CD4-positive, alpha-beta memory T cell (primary cell): ENCODE measurements at places on chromosomes 3 and 15. TPM values are rescaled to one million over a fixed set of nuclear protein-coding genes. Genes with fewer than 3 reads are reported as not detected.

GRCh38 chr3:16377847-16378302 lies 112.9 kb downstream of the OXNAD1 start:
- H3K27me3 ChIP-seq: no peaks in the 10 kb centered on the region
- H3K4me1 ChIP-seq: peaks cover 62% of the 10 kb centered on the region
- DNase-seq: no peak
- H3K4me3 ChIP-seq: peak overlapping the region; percentile 13
- H3K36me3 ChIP-seq: no peaks in the 10 kb centered on the region

DNA sequence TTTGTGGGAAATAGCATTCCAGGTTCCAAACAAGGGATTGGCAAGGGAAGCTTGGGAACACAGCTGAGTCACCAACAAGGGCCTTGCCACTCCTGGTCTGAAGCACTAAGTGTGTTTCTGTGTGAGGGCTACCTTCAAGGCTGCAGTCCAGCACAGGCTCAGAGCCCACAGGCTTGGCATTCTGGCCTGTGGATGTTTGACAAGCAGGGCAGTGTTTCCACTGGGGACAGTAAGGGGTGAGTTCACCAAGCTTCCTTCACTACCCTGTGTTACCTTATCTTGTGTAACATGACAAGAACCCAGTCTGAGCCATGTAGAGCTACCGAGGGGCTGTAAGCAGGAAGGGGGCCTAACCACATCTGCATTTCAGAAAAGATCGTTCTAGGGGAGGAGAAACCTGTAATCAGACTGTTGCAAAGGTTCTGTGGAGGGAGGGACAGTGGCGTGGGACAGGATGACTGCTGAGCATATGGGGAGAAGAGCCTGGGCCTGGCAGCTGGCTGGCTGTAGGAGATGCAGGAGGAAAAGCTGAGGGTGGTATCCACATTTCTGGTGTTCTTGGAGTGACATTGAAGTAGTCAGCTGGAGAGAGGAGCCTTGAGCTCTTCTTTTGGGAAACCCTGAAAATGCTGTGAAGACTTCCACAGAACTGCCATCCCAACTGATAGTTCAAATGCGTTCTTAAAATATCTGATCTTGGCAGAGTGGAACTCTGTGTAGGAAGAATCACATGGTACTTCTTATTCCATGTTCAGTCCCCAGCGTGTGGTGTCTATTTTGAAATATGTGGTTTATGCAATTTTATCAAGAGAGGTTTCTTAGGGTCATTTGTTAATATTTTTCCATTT lies 61.3 kb downstream of the CTDSPL start:
- H3K36me3 ChIP-seq: no peaks in the 10 kb centered on the region
- H3K4me1 ChIP-seq: no peaks in the 10 kb centered on the region
- no peak overlapping the region for H3K27ac ChIP-seq
- no peaks in the 10 kb centered on the region for H3K27me3 ChIP-seq

- no peak overlapping the region for H3K27ac ChIP-seq
- no peaks in the 10 kb centered on the region for H3K36me3 ChIP-seq
- no peaks in the 10 kb centered on the region for H3K4me1 ChIP-seq
- H3K27me3 ChIP-seq: no peaks in the 10 kb centered on the region
- DNase-seq: no peak
- H3K4me3 ChIP-seq: no peak overlapping the region
Observed at GRCh38 chr3:26840272-26840870, 217.8 kb downstream of the LRRC3B start.

DNA sequence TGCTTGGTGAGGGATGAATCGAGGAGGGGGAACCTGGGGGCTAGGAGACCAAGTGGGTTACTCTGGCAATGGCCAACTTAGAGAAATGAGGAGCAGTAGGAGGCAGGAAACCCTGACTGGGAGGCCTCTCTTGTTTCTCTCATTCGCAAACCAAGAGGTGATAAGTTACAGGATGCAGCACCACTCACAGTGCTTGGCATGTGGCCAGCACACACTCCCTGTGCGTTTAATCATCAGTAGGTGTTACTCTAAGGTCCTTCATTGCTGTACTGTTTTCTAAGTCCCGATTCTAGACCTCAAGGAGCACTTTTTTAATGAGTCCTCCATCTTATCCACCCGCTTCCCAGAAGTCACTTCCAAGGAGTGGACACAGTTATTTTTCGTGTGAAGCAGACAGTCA lies 314.1 kb upstream of the TRIM42 start:
- no peaks in the 10 kb centered on the region for H3K27me3 ChIP-seq
- H3K4me1 ChIP-seq: no peaks in the 10 kb centered on the region
- H3K27ac ChIP-seq: no peak overlapping the region
- H3K36me3 ChIP-seq: no peaks in the 10 kb centered on the region
- no peak overlapping the region for H3K4me3 ChIP-seq

DNA sequence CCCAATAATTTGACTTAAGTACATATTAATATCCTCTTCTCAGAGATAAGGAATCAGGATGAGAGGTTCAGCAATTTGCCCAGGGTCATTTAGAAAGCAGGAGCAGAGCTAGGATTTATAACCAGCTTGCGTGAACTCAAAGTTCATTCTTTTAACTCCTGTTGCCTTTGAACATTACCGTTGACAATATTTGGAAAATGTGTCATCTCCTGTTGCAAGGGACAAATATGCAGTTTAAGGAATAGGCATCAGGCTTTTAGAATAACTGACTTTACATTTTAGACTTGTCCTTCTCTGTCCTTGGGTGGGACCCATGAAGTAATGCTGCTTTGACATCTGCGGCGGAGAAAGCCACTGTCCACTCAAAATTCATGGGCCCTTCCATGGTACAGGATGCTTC lies 252.2 kb upstream of the RGMA start:
- no peak overlapping the region for H3K27ac ChIP-seq
- H3K27me3 ChIP-seq: no peaks in the 10 kb centered on the region
- no peaks in the 10 kb centered on the region for H3K36me3 ChIP-seq
- no peak for DNase-seq

DNA sequence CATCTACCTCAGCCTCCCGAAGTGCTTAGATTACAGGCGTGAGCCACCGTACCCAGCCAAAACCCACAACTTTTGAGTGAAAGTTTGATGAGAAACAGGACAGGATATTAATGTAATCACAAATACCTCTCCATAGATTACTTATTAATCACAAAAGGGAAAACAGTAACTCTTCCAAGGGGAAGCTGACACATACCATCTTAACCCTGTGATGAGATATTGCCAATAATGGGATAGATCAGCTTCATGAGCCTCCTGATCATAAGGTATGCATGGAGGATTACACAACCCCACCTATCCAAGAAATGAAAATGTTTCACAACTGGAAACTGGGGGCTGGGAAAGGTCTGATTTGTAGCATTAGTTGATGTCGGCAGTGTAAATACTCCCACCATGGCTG lies 131.5 kb downstream of the FRMD4B start:
- H3K27ac ChIP-seq: no peak overlapping the region
- no peaks in the 10 kb centered on the region for H3K36me3 ChIP-seq
- H3K27me3 ChIP-seq: no peaks in the 10 kb centered on the region
- no peak overlapping the region for H3K4me3 ChIP-seq

DNA sequence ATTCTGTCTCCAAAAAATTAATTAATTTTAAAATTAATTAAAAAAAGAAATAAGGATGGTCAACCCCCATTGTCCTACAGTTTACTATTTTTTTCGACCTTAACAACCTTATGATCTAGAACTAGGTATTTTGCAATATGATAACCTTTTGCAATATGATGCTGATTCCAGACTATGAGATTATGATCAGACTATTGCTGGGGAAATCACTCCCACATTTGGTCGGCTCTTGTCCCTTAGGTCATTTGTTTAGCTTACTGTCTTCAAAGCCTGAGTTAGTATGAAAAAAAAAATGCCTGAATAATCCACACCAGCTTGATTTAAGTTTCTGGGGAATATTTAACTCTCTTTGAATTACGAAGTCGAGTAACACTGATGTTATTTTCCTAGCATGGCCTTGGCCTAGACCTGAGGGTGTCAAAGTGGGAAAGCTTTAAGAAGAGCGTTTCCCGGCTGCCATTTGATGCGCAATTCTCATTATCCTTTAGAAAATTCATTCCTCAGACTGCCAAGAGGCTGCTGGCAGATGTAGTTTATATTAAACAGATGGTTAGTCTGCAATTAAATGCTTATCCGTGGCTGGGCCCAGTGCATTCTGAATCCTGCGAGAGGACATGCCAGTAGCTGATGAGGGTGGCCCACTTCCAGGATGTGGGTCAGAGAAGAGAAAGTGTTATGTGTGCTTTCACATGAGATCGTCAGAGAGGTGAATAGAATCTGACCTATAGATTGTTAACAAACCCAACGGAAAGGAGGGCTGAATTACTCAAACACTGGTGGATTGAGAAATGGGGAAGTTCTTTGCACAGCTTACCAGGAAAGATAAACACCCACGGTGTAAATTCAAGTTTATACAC lies 496.0 kb upstream of the THBS1 start:
- H3K4me1 ChIP-seq: no peaks in the 10 kb centered on the region
- H3K4me3 ChIP-seq: no peak overlapping the region
- no peak overlapping the region for H3K27ac ChIP-seq
- H3K27me3 ChIP-seq: no peaks in the 10 kb centered on the region
- no peaks in the 10 kb centered on the region for H3K36me3 ChIP-seq
- no peak for DNase-seq

- H3K27me3 ChIP-seq: no peaks in the 10 kb centered on the region
- peak overlapping the region; percentile 21 for H3K4me3 ChIP-seq
- H3K36me3 ChIP-seq: no peaks in the 10 kb centered on the region
- no peak overlapping the region for H3K27ac ChIP-seq
Observed at GRCh38 chr3:95705786-95706418, 1108.5 kb upstream of the EPHA6 start.

GRCh38 chr15:91258415-91258759 lies 158.3 kb downstream of the SV2B start:
- no peak overlapping the region for H3K27ac ChIP-seq
- no peaks in the 10 kb centered on the region for H3K27me3 ChIP-seq
- no peaks in the 10 kb centered on the region for H3K36me3 ChIP-seq
- no peak overlapping the region for H3K4me3 ChIP-seq
- H3K4me1 ChIP-seq: no peaks in the 10 kb centered on the region

- peaks cover 43% of the 10 kb centered on the region for H3K4me1 ChIP-seq
- no peak overlapping the region for H3K27ac ChIP-seq
- no peak for DNase-seq
Observed at GRCh38 chr3:171329746-171330145, 130.5 kb downstream of the TNIK start.

GRCh38 chr3:157335233-157336076 lies 101.2 kb upstream of the PTX3 start:
- no peaks in the 10 kb centered on the region for H3K4me1 ChIP-seq
- H3K4me3 ChIP-seq: no peak overlapping the region
- no peaks in the 10 kb centered on the region for H3K36me3 ChIP-seq
- H3K27ac ChIP-seq: no peak overlapping the region
- H3K27me3 ChIP-seq: no peaks in the 10 kb centered on the region

DNA sequence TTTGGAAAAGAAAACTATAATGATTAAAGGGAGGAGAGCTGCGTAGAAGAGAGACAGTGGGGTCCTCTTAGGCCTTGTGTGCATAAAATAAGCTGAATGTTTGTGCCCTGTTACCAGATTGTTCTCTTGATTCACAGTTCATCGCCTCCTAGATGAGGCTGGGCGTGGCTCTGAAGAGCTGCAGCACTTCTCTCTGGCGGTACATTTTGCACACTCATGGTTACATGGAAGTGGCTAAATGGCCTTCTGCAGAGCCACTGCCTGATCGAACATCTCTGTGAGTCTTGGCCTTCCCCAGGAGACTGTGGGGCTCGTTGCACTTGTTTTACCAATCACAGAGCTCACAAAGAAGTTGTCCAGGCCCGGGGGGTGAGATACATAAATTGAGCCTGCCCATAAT lies 208.8 kb downstream of the GABRG3 start:
- H3K4me3 ChIP-seq: no peak overlapping the region
- H3K36me3 ChIP-seq: no peaks in the 10 kb centered on the region
- H3K27me3 ChIP-seq: no peaks in the 10 kb centered on the region
- no peaks in the 10 kb centered on the region for H3K4me1 ChIP-seq
- H3K27ac ChIP-seq: no peak overlapping the region

DNA sequence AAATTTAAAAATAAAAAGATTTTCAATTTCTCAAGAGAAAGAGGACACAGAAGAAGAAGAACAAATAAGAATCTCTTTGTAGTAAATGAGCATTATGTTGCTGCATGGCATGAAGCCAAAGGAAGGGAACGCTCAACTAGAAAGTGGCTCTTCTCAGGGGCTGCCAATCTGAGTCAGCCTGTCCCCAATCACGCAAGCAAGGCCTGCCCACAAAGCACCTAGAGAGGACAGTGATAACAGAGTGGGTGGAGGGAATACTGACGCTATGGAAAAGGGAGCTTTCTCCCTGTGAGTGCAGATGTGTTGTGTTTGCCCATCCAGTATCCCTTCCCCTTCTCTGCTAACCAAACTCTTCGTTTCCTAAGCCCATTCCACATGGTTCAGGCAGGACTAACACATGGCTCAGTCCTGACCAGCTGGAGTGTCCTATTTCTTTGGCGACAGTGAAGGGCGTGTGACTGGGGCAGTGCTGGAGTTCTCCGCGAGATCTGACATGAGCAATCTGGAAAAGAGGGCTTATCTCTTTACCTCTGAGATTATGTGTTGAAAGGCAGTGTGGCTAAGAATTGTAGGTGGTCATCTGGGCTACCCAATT lies 14.2 kb downstream of the FBN1 start:
- no peak for DNase-seq
- no peaks in the 10 kb centered on the region for H3K27me3 ChIP-seq

DNA sequence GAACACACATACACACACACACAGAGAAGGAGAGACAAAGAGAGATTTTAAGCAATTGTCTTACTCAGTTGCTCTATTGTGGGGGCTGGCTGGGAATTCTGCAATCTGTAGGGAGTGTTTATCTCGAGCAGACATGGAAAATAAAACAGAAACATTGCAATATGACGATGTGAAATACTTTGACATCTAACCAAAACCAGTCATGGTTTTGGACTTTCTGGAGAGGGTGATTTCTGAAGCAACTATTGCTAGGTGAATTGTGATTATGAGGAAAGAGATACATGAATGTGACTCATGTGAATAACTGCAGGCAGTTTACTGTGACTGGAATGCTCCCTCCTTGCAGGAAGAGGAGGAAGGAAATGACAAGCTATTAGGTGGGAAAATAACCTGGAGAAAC lies 12.3 kb upstream of the PHLDB2 start:
- DNase-seq: no peak
- no peak overlapping the region for H3K4me3 ChIP-seq
- H3K4me1 ChIP-seq: no peaks in the 10 kb centered on the region
- H3K27me3 ChIP-seq: no peaks in the 10 kb centered on the region
- no peaks in the 10 kb centered on the region for H3K36me3 ChIP-seq

SLC2A2 gene
- not detected for total RNA-seq

CACNA2D3 gene
- total RNA-seq: not detected

PLIN1 gene
- 0.44 TPM for total RNA-seq

CAV3 gene
- total RNA-seq: not detected

TMC3 gene
- not detected for total RNA-seq
